ELF-1 (cell line): ENCODE measurements at places on chromosomes 11 and 22.
A peak's percentile ranks its signal among the peaks of the same experiment; 100 is the strongest.

DNA sequence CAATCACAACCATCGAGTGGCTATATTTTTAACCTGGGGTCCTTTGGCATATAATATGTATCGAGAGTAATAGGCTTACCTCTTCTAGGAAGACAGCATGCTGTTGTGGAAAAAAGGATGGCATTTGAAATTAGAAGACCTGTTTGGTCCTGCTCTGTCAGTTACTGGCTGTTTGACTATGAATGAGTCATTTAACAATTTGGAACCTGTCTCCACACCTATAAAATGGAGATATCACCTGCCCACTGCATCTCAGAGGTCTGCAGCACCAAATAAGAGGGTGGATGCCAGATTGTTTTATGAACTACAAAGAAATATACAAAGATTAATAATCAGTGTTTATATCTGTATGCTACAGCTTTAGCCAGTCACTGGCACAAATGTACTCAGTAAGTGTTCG is 60.8 kb downstream of the SLC25A17 start:
- DNase-seq = no peak

GRCh38 chr11:128764424-128765095 is 70.7 kb downstream of the FLI1 start:
- DNase-seq = no peak

DNA sequence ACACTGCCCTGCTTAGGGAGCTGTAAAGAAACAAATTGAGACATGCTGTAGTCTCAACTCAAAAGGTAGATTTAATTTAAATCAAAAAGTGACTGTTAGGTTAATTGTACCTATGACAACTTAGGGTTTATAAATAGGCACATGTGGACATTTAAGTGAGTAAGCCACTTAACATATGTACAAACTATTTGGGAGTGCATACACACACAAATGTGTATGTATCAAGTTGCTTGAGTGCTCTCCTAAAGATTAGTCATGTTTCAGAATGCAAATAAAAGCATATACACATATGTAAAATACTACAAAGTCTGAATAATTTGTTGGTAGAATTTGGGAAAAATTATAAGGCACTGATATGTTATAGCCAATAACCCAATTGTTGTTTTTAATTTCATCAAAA is 1435.7 kb downstream of the LRRC4C start:
- DNase-seq = no peak

- DNase-seq = no peak
These were observed 22.0 kb downstream of the TMEM184B start for GRCh38 chr22:38250643-38251340.

DNA sequence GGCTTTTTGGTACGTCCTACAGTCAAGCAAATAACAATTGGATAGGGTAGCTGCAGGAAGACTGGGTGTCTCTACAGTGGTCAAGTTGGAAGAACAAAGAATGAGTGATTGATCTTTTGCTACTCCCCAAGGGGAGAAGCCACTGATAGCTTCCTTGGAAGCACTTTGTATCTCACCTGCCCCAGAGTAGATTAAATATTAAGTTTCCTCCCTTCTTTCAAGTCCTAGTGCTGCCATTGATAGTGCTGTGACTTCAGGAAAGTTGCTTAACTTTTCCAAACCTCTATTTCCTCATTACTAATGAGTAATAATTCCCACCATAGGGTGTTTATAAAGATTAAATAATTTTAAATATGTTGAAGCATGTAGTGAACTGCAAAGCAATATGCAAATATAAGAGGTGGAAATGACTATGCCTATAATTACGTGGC is 35.6 kb upstream of the EHF start:
- DNase-seq = no peak

- DNase-seq = peak; percentile 10
These were observed 865 bp upstream of the ZNF280A start for GRCh38 chr22:22520667-22521602.

DNA sequence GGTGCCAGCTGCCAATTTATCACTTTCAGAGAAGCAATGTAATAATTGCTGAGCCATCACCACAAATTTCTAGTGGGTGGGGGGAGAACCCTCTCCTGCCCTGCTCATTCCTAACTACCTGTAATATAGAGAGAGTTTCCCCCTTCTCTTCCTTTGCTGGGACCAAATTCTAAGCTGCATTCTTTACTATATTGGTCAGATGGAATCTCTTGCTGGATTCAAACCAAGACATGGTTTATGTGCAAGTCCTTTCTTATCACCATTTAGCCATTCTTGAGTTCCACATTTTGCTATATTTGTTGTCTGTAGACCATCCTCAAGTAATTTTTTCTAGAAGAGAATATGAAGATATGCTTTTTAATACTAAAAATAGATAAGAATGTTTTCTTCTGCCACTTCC is 452.1 kb downstream of the MN1 start:
- DNase-seq = no peak

- no peak for DNase-seq
These were observed 4.9 kb upstream of the OR2AT4 start for GRCh38 chr11:75101424-75102128.

- DNase-seq = no peak
These were observed 169.0 kb downstream of the TBC1D22A start for GRCh38 chr22:46931414-46931813.

- no peak for DNase-seq
These were observed 51.7 kb downstream of the ZBTB16 start for GRCh38 chr11:114110952-114111947.

- no peak for DNase-seq
These were observed 9.4 kb downstream of the BCL2L13 start for GRCh38 chr22:17647991-17648390.

- DNase-seq = no peak
These were observed 1390.7 kb downstream of the FAM181B start for GRCh38 chr11:81342966-81343365.

DNA sequence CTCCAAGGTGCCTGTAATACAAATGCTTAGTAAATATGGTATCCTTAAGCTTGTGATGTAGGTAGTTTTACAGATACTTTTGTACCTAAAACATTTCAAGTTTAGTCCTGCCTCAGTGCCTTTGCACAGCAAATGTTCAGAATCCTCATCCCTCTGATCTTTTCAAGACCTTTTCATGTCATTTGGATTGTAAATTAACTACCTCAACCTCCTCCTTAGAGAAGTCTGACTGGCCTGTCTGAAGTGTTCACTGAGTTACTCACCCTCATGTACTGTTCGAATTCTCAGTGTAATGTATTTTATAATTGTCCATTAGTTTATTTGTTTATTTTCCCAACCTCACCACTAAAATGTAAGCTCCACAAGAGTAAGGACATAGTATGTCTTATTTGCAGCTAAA is 147.5 kb downstream of the ELP4 start:
- no peak for DNase-seq

GRCh38 chr11:32439501-32440210 is 4.3 kb upstream of the WT1 start:
- peak; percentile 5 for DNase-seq

- no peak for DNase-seq
These were observed 809 bp downstream of the PDE2A start for GRCh38 chr11:72673284-72673942.

GRCh38 chr11:1845561-1846452 is 7.0 kb downstream of the TNNI2 start:
- no peak for DNase-seq

- DNase-seq = no peak
These were observed 14.2 kb downstream of the PEX26 start for GRCh38 chr22:18091916-18092526.

DNA sequence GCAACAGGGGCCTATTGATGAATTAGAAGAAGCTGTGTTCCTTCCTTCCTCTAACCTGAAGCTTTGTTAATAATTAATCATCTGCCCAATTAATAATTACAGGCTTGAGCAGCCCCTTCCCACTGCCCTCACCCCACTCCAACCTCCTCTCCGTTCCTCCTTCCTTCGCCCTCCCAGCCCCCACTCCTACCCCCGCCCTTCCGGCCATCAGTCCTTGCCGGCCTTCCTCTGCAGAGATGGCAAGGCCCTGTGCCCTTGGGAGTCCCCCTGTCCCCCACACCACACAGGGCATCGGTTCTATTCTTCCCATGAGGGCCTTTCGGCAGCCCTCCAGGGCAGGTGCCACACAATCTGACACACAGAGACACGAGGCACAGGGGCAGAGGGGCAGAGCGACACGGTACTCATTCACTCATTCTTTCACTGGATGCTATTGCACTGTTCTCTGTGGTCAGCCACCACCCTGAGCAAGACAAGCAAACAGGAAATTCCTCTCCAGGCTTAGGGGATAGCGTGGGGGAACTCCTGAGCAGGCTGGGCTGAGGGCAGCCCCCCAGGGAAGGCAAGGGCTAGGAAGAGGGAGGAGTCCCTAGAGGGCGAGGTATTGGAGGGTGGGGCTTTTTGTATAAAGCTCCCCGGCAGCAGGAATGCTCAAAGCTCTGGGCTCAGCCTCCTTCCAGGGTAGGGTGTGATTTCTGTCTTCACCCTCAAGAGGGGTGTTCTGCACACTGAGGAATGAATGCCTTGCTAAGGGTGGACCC is 14.7 kb downstream of the MGAT3 start:
- DNase-seq = peak; percentile 86

GRCh38 chr22:32796865-32797573 is 4.5 kb upstream of the TIMP3 start:
- DNase-seq = peak; percentile 78

GRCh38 chr11:64900263-64900678 is 16.7 kb downstream of the ATG2A start:
- DNase-seq = no peak

DNA sequence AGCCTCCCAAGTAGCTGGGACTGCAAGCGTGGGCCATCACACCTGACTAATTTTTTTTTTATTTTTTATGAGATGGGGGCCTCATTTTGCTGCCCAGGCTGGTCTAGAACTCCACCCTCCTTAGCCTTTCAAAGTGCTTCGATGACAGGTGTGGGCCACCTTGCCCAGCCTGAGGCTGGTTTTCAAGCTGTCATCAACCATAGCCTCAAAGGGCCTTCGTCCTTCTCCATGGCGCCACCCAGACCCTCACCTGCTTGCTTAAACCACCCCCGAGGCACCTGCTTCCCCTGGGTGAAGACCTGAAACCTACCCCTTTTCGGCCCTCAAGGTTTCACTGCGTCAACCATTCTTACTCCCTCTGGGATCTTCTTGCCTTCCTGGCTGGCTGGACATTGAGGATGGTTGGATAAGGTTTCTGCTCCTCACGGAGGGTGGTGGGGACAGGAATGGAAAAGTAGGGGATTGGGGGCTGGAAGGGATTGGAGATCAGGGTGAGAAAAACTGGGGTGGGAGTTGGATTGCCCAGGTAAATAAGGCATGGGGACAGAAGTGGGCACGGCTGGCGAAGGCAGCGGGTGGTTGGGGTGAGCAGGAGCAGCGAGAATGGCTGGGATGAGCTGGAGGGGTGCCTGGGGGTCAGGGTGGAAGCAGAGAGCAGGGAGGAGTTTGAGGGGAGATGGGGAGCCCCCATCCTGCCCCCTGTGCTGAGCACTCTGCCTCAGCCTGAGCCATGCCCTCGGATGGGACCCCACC is 2.8 kb upstream of the ACR start:
- DNase-seq = no peak

- DNase-seq = peak; percentile 64
These were observed 9.7 kb downstream of the CLMP start for GRCh38 chr11:123185326-123185725.

GRCh38 chr22:33057363-33057995 is 702 bp downstream of the SYN3 start:
- DNase-seq = peak; percentile 37

DNA sequence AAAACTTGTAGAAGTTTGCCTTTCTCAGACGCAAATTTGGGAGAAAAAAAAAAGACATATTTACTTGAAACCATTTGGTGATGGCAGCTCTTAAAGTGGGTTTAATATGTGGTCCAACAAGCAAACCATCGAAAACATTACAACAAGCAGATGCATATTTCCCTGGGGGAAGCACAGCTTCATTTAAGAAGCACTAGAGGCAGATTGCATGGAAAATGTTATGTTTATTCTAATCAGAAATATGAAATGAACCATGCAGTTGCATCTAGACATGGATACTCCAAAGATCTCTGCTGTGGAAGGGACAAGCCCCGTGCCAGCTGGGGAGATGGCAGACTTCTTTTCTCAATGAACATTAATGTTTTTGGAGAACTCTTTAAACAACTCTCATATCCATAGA is 57.4 kb upstream of the PARVA start:
- DNase-seq = no peak

- no peak for DNase-seq
These were observed 2.8 kb upstream of the OAF start for GRCh38 chr11:120208001-120208441.

- DNase-seq = no peak
These were observed 188.8 kb downstream of the SNX19 start for GRCh38 chr11:130727157-130728119.

- DNase-seq = no peak
These were observed 24.1 kb upstream of the THY1 start for GRCh38 chr11:119446871-119447663.

GRCh38 chr11:44851496-44851895 is 99.2 kb downstream of the TP53I11 start:
- DNase-seq = no peak

GRCh38 chr11:31110830-31111229 is 258.7 kb downstream of the DCDC1 start:
- DNase-seq = no peak

GRCh38 chr11:27524155-27524554 is 17.6 kb upstream of the LIN7C start:
- DNase-seq = peak; percentile 52

DNA sequence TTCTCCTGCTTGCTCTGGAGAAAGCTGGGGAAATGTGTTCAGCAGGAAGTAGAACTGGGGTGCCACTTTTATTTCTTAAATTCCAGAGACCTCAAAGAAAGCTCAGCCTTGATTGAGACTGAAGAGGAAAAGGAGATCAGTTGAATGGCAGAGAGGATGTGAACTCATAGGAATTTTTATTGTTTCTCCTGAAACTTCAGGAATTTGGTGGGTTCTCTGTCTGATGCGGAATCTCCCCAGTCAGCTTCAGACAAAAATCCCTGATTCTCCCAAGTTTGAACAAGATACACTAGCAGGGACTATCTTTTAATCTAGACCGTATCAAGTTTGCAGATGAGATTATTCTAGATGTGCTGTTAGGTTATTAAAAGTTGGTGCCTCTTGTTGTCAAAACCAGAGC is 23.0 kb downstream of the EHF start:
- no peak for DNase-seq
